Adrenal gland (tissue), 19 donors: ENCODE measurements at places on chromosomes 2 and 18. TPM values are rescaled to one million over a fixed set of nuclear protein-coding genes. Genes with fewer than 3 reads are reported as not detected.
A peak's percentile ranks its signal among the peaks of the same experiment; 100 is the strongest.

Gene ABCG5
- 0.08 TPM for polyA plus RNA-seq

Gene SESTD1
- 5.6 TPM for polyA plus RNA-seq

Gene ALPP
- polyA plus RNA-seq: not detected

Gene B3GNT7
- 3.1 TPM for polyA plus RNA-seq

Gene HOXD13
- polyA plus RNA-seq: not detected

Gene CRACDL
- 0.88 TPM for polyA plus RNA-seq

Gene PHOSPHO2
- polyA plus RNA-seq: 2.3 TPM

Gene DSG2
- 2.3 TPM for polyA plus RNA-seq

GRCh38 chr2:230879271-230879882 lies 14.6 kb downstream of the ITM2C start:
- no peak for DNase-seq

- no peak for DNase-seq
These were observed 330.4 kb upstream of the SLC14A2 start for GRCh38 chr18:45284851-45285250.

- DNase-seq: no peak
These were observed 39.3 kb upstream of the EDAR start for GRCh38 chr2:109028277-109028676.

DNA sequence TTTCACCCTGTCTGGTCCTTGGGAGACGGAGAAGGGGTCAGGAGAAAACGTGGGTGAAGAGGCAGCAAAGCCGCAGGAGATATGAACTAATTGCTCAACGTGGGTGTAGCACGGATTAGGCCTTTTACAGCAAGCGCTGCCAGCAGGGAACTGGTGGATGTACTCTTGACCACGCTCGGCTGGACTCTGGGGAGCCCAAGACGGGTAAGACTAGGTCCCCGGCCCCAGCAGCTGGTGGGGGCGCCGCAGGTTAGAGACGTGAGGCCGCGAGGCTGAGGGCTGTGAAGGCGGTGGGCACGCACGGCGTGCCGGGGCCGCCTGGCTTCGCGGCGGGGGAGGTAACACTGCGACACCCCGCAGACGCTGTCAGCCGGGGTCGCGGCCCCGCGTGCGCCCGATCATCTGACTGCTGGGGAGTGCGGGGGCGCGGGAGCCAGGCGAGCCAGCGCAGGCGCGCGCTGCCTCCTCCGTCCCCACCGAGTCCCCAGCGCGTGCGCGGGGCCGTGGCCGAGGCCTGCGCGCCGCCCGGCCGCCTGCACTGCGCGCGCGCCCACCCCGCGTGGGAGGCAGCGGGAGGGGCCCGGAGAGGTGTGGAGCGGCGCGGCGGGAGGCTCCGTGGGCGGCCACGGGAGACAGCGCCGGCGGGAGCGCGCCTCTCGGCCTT lies at the start of gene CLIP4:
TSS of gene CLIP4 (plus strand) at position 470 of the 664 bp plus-strand sequence. CDS start 5,974 bp downstream, outside the sequence.
- DNase-seq: peak; percentile 57

- DNase-seq: no peak
These were observed 22.8 kb upstream of the IL37 start for GRCh38 chr2:112887964-112888749.

DNA sequence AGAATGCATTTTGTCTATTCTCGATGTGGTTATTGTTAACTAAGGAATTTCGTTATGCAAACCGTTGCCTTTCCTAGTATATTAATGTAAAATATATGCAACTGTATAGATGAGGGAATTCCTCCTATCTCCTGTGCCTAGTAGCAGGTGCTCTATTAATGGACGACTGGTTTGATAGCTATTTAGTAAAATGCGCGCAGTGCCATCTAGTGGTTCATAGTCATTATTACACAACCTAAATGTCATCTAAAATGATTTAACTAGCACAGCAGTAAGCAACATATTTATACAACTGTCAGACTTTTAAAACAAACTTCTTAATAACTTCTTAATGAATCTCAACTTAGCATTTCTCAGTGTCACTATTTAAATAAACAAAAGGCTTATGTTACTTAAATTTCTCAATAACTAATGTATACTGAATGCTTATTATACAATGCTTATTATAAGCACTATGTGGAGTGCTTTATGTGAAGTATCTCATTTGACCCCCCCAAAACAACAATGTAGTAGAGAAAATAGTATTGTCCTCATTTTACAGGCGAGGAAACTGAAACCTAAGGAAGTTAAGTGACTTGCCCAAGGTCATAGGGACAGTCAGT lies 77.9 kb downstream of the DTNA start:
- DNase-seq: peak; percentile 19

DNA sequence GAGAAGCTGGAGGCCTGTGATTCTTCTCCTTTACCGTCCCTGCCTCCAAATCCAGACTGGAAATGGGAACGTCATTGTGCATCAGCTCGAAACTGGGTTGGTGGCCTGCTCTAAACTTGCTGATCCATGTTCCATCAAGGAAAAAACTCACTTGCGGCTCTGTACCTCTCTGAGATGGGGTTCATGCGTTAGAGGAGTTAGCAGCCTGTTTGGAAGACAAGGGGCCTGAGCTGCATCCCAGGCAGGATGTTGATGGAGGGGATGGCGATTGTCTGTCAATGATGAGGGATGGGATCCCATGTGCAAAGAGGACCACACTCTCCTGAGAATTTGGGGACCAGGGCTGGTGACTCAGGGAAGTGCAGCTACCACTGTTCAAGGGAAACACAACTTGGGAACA lies 26.0 kb downstream of the TWIST2 start:
- no peak for DNase-seq

DNA sequence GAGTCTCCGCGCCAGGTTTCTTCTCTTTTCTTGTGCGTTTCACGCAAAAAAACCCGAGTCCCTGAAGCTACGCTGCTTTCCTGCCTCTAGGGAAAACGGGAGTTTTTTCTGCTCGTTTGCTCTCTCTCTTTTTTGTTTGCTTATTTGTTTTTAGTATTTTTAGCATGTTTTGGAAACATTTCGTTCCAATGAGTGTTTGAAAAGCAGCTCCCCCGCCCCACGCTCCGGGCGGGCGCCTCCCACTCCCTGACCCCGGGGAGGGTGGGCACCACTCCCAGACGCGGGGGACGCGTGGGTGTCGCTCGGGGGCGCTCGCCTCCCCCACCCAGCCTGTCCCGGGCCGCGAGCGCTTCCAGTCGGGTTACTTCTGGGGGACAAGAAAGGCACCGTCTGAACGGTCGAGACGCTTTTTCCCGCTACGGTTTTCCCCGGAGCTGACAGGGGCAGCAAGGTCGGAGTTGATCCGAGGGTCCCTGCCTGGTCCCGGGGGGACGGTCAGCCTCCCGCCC lies 446 bp upstream of the EFHD1 start:
- no peak for DNase-seq

- DNase-seq: no peak
These were observed 13.7 kb upstream of the TNP1 start for GRCh38 chr2:216873573-216873972.

GRCh38 chr2:7191932-7192331 lies 274.7 kb downstream of the RNF144A start:
- no peak for DNase-seq

DNA sequence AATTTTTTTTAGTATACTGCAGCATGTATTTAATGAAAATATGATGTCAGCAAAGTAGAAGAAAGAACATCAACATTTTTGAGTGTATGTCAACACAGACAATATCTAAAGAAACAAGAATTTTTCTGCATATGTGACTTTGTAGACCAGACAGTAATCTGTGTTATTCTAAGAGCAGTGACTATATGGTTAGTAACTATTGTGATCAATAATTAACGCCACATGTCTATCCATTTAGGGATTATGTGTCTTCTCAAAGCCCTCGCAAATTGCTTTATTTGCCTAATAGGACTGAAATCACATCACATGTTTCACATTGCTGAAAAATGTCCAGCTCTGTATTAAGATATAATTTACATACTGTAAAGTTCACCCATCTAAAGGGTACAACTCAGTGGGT lies 107.8 kb downstream of the GFPT1 start:
- DNase-seq: no peak

DNA sequence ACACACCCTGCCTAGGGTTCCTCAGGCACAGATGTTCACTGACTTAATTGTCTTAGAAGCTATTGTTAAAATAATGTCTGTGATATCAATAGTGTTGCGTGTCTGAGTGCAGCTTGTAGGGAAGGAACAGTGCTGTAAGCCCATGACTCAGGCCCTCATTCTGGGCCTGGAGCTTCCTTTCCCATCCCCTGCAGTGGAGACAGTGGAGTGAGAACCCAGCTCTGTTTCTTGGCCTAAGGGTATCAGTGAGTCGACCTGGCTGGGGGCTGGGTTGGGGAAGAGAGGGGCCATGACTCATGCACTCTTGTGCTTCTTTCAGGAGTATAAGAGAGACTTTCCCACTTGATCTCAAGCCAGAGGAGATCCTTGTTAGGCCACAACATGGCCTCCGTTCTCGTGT lies 106.8 kb downstream of the HRH4 start:
- DNase-seq: no peak

- DNase-seq: no peak
These were observed 362.3 kb upstream of the CDH19 start for GRCh38 chr18:66966171-66966570.

GRCh38 chr2:20479835-20480234 lies 33.0 kb downstream of the RHOB start:
- no peak for DNase-seq

DNA sequence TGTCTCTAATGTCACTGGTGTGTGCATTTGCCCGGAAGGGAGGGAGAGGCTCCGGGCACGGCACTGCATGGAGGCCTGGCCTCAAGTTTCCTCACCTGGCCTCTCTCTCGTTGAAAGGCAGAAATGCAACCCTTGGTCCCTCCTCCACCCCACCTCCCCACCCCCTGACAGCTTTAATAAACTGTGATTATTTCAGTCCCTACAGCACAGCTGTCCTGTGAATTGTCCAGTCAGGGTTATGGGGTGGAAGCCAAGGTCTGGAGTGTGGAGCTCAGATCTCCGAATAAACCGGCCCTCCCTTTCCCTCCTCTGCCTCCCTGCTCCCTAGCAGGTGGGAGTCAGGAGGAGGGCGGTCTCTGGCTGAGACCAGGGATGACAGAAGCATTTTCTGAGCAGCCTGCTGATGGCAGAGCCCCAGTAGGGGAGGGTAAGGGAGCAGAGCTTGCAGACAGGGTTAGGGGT lies 199.2 kb upstream of the SMAD2 start:
- DNase-seq: no peak

GRCh38 chr2:190216829-190217228 lies 102.8 kb downstream of the HIBCH start:
- DNase-seq: peak; percentile 26

- peak; percentile 28 for DNase-seq
These were observed 41.1 kb downstream of the LIMS1 start for GRCh38 chr2:108575132-108575966.
